Activated naive CD8-positive, alpha-beta T cell treated with anti-CD3 and anti-CD28 coated beads for 36 hours (primary cell): ENCODE measurements at places on chromosomes 5 and 9. TPM values are rescaled to one million over a fixed set of nuclear protein-coding genes. Genes with fewer than 3 reads are reported as not detected.

GRCh38 chr9:117265253-117265652, 149.6 kb downstream of the ASTN2 start:
- H3K27ac ChIP-seq = no peak overlapping the region
- H3K4me3 ChIP-seq = no peak overlapping the region
- no peaks in the 10 kb centered on the region for H3K36me3 ChIP-seq
- no peak for DNase-seq
- no peaks in the 10 kb centered on the region for H3K4me1 ChIP-seq

DNA sequence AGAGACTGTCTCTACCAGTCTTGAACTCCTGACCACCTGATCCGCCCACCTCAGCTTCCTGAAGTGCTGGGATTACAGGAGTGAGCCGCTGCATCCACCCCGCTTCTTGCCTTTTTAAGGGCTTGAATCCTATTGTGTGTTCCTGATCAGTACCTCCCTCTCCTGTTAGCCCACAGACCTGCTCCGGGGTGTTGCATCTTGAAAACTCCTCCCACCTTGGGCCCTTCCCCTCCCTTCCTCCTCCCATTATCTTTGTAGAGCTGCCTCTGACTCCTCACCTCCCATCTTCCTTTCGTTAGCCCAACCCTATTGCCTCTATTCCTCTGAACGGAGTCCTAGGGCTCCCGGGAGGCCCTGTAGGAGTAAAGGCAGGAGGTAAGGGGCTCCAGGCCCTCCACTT, 48.5 kb upstream of the NEK6 start:
- peaks cover 29% of the 10 kb centered on the region for H3K4me1 ChIP-seq
- no peak for DNase-seq
- H3K27me3 ChIP-seq = peaks cover 6% of the 10 kb centered on the region
- no peaks in the 10 kb centered on the region for H3K36me3 ChIP-seq
- H3K27ac ChIP-seq = no peak overlapping the region

GRCh38 chr5:71457106-71457505, 1.7 kb downstream of the BDP1 start:
- H3K27ac ChIP-seq = peak overlapping the region; percentile 78
- H3K36me3 ChIP-seq = peaks cover 16% of the 10 kb centered on the region
- peak overlapping the region; percentile 95 for H3K4me3 ChIP-seq
- H3K4me1 ChIP-seq = peaks cover 20% of the 10 kb centered on the region
- DNase-seq = no peak
- peaks cover 3% of the 10 kb centered on the region for H3K27me3 ChIP-seq

DNA sequence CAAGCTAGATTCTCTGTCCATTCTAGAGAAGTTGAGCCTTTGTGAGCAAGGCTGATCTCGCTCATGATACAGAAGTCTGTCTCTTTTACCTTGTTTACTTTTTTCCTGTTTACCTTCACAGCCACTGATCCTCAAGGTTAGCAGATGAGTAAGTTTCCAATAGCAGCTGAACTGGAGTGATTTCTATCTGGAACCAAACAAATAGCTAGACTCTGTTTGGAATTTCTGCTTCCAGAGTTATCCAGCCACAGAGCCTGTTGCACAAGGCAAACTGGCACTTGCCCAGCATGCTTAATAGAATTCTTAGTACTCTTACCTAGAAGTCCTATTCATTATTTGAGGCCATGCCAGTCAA, 12.8 kb upstream of the PANK3 start:
- no peak for DNase-seq
- no peaks in the 10 kb centered on the region for H3K4me1 ChIP-seq
- H3K36me3 ChIP-seq = peaks cover 2% of the 10 kb centered on the region
- no peak overlapping the region for H3K27ac ChIP-seq
- no peak overlapping the region for H3K4me3 ChIP-seq
- H3K27me3 ChIP-seq = peaks cover 30% of the 10 kb centered on the region

Gene PLPP7
- total RNA-seq = 0.42 TPM

GRCh38 chr5:140690376-140690932, 716 bp downstream of the HARS1 start:
- H3K27me3 ChIP-seq = no peaks in the 10 kb centered on the region
- peaks cover 31% of the 10 kb centered on the region for H3K4me1 ChIP-seq
- H3K27ac ChIP-seq = peak overlapping the region; percentile 99

- DNase-seq = no peak
- no peak overlapping the region for H3K27ac ChIP-seq
- peaks cover 63% of the 10 kb centered on the region for H3K27me3 ChIP-seq
- no peaks in the 10 kb centered on the region for H3K36me3 ChIP-seq
These were observed 20.6 kb upstream of the HAND1 start for GRCh38 chr5:154498591-154498990.

Gene ZNF608
- 0.06 TPM for total RNA-seq

- no peak overlapping the region for H3K4me3 ChIP-seq
- H3K36me3 ChIP-seq = no peaks in the 10 kb centered on the region
- H3K27ac ChIP-seq = no peak overlapping the region
- no peaks in the 10 kb centered on the region for H3K27me3 ChIP-seq
These were observed 7.0 kb downstream of the SARDH start for GRCh38 chr9:133730994-133731715.

DNA sequence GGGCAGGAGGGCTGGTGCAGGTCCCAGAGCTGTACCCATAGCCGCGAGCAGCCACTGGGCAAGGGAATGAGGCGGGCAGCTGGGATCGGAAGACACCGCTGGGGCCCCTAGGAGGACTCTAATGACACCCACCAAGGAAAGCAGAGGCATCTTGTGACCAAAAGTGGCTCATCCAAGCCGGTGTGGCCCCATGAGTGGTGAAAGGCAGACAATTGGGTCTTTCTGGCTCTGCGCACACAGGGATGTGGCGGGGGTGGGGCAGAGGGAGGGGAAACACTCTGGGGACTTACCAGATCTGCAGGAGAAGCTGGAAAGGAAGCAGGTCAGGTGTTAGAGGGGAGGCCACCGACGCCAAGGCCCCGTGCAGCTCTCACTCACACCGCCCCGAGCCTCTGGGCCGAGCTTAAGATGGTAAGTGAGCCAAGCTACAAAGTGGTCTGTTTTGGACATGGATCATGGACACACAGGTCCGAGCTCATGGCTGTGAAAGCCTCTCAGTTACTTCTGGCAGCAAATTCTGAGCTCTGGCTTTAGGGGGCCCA, 42.3 kb upstream of the SARDH start:
- H3K36me3 ChIP-seq = no peaks in the 10 kb centered on the region
- H3K27me3 ChIP-seq = no peaks in the 10 kb centered on the region
- no peak for DNase-seq
- H3K4me3 ChIP-seq = no peak overlapping the region

Gene PTGES2
- 63.3 TPM for total RNA-seq

DNA sequence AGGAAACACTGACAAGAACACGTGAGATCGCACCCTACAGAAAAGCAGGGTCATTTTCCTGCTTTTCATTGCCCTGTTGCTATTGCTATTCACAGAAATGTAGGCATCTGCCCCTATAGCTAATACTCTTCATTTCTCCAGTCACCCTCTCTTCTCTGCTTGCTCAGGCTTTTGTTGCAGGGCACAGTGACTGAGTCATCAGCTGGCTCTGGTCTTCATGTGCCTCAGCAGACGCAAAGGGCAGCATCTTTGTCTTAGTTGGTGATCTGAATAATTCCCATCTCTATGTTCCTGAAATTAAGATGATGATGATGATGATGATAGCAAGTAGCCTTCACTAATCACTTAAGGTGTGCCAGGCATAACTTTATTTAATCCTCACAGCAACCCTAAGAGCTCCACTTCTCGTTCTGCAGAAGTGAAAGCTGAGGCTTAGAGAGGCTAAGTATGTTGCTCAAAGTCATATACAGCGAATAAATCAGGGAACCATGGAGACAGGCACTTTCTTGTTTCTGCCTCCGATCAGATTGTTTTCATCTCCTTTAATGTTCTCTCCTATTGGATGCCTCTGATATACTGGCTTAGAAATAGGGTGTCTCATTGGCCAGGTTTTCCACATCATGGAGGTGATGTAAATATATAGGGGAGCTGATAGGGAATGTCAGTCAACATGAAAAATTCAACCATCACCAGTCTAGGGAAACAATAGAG, 133.0 kb upstream of the STK32A start:
- H3K36me3 ChIP-seq = no peaks in the 10 kb centered on the region
- H3K27ac ChIP-seq = no peak overlapping the region
- peaks cover 3% of the 10 kb centered on the region for H3K27me3 ChIP-seq
- H3K4me1 ChIP-seq = no peaks in the 10 kb centered on the region
- no peak overlapping the region for H3K4me3 ChIP-seq

- no peak overlapping the region for H3K27ac ChIP-seq
- no peak overlapping the region for H3K4me3 ChIP-seq
- peaks cover 76% of the 10 kb centered on the region for H3K27me3 ChIP-seq
- no peak for DNase-seq
These were observed 7.9 kb downstream of the ISL1 start for GRCh38 chr5:51391175-51391574.

DNA sequence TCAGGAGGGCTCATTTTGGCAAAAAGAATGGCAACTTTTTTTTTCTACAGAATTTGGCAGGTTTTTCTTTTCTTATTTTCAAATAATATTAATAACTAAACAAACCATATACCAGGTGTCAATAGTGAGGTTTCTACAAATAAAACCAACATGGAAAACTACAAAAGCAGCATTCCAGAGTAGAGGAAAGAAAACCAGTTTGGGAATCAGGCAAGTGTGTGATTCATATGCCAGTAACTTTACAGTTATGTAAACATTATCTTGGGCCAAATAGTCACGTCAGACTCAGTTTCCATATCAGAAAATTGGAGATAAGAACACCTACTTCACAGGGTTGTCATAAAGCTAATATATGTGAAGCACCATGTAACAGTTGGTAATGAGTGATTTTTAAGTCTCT, 51.7 kb downstream of the FBXW11 start:
- no peak overlapping the region for H3K4me3 ChIP-seq
- H3K27me3 ChIP-seq = no peaks in the 10 kb centered on the region
- peaks cover 69% of the 10 kb centered on the region for H3K4me1 ChIP-seq
- no peak overlapping the region for H3K27ac ChIP-seq

- no peaks in the 10 kb centered on the region for H3K4me1 ChIP-seq
- peaks cover 13% of the 10 kb centered on the region for H3K27me3 ChIP-seq
- H3K27ac ChIP-seq = no peak overlapping the region
- H3K4me3 ChIP-seq = no peak overlapping the region
These were observed 10.4 kb upstream of the SH3TC2 start for GRCh38 chr5:149073213-149073612.

GRCh38 chr5:124812771-124813358, 66.4 kb upstream of the ZNF608 start:
- DNase-seq = no peak
- H3K27me3 ChIP-seq = no peaks in the 10 kb centered on the region
- no peak overlapping the region for H3K27ac ChIP-seq
- no peaks in the 10 kb centered on the region for H3K36me3 ChIP-seq
- H3K4me3 ChIP-seq = no peak overlapping the region

Gene INSL6
- total RNA-seq = not detected

GRCh38 chr5:138068742-138069600, 14.9 kb upstream of the WNT8A start:
- peak; percentile 62 for DNase-seq
- H3K27me3 ChIP-seq = no peaks in the 10 kb centered on the region
- H3K36me3 ChIP-seq = no peaks in the 10 kb centered on the region
- no peak overlapping the region for H3K27ac ChIP-seq

DNA sequence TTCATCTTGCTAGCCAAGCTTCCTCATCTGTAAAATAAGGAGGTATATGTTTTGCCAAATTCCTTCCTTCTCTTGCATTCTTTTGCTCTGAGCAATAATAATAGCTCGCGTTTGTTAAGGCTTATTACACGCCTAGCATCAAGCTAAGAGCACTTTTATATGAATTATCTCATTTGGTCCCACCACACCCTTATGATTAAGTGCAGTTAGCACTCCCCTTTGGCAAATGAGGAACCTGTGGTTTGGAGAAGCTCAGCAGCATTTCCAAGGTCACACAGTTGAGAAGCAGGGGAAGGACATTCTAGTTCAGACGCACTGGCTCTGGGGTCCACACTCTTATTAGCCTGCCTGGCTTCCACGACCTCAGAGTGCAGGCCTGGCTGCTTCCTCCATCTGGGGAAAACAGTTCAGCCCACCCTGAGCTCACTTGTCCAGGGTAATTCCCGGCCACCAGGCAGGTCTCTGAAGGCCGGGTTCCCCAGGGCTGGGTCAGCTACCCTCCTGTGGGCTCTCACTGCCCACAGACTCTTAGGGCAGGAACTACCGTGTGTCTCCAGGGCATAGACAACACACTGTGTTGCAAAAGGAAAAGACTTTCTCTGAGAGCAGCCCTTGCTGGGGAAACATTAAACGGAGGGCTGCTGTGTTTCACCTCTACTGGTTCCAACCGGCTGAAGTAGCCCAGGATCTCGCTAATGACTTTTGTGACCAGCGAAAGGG, 9.9 kb upstream of the FBP1 start:
- no peaks in the 10 kb centered on the region for H3K27me3 ChIP-seq
- no peaks in the 10 kb centered on the region for H3K4me1 ChIP-seq
- no peak overlapping the region for H3K4me3 ChIP-seq

DNA sequence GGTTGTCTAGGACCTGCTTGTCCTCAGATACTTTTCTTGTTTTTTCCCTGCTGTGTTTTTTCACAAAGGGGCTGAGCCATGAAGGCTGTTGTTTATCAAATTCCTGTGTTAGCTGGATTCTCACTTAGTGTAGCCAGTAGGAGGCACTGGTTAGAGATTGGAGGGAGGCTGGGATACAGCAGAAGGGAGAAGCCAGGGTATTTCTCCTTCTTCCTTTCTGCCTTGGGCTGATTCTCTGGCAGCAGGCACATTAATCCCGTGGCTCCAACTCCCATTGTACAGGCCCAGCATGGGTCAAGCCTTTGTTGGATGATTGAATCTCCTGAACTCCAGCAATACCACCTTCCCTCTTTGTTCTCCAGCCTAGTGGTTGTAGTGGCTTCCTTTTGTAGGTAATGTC, 46.4 kb upstream of the FAM170A start:
- no peak for DNase-seq
- H3K36me3 ChIP-seq = no peaks in the 10 kb centered on the region
- no peaks in the 10 kb centered on the region for H3K4me1 ChIP-seq
- no peak overlapping the region for H3K4me3 ChIP-seq

DNA sequence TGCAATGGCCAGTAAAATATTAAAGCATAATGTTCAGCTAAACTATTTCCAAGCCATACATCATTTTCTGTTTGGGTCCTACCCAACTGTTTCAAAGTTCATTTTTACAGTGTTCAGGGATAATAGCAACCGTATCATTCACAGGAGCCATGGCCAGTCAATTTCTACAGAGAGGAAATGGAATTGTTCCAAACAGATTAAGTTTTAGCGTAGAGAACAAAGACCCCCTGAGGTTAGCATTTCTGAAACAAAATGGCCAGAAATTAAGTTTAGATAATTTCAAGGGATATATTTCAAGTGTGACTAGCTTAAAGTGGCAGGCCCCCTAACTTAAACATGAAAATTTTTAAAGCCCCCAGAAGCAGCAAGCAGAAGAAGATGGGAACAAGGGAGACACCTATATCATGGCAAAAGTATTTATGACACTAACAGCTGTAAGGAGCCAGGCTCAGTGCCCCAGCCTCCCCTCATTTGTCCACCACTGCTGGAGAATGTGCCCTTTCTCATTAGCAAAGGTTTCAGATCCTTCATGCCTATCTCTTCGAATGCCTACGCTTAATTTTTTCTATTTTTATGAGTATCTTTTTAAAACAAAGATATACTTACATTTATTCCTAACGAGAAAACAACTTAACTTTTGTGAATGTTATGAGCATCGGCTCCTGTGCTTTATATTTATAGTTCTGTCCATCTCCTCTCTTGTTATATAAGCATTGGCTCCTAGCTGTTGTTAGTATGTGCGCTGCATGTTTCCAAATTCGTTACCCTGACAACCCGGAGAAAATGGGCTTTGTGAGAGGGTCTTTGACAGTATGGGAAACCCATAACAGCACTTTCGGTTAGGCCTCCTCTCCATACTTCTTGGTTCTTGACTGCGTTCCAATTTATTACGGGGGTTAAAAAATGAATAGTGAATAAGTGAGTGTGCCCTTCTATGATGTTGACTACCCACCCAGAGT, 116.3 kb downstream of the MED27 start:
- H3K4me1 ChIP-seq = no peaks in the 10 kb centered on the region
- H3K4me3 ChIP-seq = no peak overlapping the region
- peaks cover 11% of the 10 kb centered on the region for H3K36me3 ChIP-seq
- no peak for DNase-seq

Gene HRCT1
- not detected for total RNA-seq
